ENCODE measurements at places on chromosomes 3 and 15. TPM values are rescaled to one million over a fixed set of nuclear protein-coding genes. Genes with fewer than 3 reads are reported as not detected.

DNA sequence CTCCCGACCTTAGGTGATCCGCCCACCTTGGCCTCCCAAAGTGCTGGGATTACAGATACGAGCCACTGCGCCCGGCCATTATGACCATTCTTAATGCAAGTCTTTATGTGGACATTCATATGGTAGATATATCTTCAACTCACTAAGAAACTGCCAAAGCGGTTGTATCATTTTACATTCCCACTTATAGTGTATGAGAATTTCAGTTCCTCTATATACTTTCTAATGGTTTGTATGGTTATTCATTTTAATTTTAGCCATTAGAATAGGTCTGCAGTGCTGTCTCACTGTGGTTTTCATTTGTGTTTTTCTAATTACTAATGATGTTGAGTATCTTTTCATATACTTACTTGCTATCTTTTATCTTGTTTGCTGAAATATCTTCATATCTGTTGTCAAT is 32.5 kb downstream of the TCF12 start:
- no peak for DNase-seq

GRCh38 chr3:119211193-119211592 is 29.5 kb downstream of the B4GALT4 start:
- DNase-seq, result no peak

DNA sequence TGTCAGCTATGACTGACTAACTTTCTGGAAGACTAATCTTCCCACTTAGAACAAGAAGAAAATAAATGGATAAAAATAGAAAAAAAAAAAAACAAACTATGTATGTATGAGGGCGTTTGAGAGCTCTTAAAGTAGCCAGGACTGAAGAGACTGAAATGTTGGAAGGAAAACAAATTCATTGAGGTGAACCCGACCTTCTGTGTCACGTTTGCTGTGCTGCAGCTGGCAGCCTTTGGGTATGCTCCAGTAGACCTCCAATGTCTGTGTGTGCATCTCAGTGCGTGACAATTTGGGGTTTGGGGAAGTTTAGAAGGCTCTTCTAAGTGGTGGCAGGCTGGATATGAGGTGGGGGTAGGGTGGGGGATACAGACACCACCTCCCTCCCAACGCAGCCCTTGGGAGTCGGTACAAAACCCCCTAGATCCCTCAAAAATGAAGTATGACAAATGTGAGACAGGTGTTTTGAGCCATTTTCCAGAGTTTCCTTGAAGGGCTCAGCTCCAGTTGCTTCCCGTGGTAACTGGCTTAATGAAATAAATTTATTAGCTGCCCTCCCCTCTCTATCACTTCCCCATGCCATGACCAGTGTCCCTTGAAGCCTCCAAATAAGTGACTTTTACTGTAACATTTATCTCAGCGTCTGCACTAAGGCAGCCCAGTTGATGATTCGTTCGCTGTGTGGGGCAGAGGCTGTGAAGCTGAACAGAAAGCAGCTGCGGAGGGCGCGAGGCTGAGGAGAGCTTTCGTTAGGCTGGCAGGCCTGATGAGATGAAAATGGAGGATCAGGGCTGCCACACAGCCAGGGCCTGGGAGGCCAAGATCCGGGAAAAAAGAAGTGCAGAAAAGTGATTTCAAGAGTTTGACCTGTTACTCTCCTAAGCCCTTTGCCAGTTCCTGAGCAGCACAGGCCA is 34.9 kb upstream of the GABRB3 start:
- no peak for DNase-seq

DNA sequence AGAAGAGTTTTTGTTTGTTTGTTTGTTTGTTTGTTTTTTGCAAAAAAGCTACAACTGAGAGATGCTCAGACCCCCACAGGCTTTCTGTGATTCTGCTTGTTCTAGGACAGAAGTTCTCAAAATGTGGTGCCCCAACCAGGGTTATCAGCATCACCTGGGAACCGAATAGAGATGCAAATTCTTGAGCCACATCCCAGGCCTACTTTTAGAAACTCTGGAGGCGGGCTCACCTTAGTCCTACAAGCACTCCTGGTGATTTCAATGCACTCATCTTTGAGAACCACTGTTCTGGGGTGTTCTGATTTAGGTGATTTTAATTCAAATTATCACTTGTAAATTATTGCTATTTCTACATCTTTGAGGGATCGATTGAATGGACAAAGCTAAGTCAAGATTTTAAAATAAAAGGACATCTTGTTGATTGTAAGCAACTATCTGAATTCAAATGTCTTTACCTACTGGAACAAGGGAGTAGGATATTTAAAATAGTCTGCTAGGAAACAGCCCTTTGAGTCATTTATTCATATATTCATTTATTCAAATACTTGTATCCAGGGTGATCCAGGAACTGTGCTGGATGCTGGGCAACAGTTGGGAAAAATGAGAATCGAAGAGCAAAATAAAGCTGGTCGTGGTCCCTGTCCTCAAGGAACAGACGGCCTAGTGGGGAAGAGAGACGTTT is 44.7 kb upstream of the CADPS start:
- DNase-seq, result no peak

DNA sequence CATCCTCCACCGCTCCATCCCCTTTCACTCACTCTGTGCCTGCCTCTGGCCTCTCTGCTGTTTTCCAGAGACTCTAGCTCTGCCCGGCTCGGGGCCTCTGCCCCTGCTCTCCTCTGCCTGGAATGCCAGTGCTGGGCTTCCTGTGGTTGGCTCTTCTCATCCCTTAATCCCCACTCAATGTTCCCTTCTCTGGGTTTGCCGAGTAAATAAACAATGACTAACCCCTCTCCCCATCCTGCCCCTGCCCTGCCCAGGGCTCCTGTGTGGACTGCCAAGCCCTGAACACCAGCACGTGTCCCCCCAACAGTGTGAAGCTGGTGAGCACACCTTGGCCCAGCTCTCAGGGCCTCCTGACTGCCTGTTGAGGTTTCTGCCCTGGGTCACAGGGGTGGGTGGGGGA is 12.2 kb downstream of the STAB1 start:
- no peak for DNase-seq

DNA sequence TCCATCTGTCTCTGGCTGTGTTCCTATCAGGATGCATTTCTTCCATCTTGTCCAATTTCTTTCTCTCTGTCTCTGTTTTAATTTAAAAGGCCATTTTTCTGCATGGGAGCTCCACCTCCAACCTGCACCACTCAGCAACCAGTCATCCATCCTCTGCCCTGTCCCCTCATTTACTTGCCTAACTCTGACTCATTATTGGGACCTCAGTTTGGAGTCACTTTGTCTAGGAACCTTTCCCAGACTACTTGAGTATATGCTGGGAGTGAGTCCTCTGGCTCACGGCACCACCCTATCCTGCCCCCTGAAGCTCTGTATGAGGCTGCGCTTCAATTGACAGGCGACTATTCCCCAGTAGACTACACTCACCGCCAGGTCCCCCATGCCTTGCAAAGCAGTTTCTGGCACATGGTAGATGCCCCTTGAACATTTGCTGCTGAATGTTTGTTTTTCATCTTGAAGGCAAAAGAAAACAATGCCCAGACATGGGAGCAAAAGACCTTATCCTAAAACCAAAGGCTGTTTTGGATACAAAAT is 513.3 kb upstream of the CFAP20DC start:
- DNase-seq, result no peak

GRCh38 chr3:46612324-46612723 is at the start of gene FAM240A:
Gene FAM240A (plus strand): TSS chr3:46612525. CDS start chr3:46612684, 159 bp downstream.
- DNase-seq, result no peak

- no peak for DNase-seq
Observed at GRCh38 chr15:83092309-83092976, 15.0 kb upstream of the TM6SF1 start.

DNA sequence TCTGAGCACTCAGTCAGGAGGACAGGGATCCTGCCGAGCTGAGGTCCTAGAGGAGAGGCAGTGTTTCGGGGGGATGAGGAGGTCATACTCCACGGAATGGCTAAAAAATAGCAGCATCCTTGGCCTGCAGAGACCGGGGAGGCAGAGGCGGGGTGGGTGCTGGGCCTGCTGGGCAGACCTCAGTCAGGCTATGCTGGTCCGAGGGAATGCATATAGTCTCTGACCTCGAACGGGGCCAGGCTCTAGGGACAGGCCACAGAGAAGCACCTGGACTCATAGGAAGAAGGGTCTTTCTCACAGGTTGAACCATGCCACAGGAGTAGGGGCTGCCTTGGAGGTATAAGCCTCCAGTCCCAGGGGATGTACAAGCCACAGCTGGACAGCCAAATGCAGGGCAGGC is 14.0 kb upstream of the SKIC8 start:
- DNase-seq, result no peak

DNA sequence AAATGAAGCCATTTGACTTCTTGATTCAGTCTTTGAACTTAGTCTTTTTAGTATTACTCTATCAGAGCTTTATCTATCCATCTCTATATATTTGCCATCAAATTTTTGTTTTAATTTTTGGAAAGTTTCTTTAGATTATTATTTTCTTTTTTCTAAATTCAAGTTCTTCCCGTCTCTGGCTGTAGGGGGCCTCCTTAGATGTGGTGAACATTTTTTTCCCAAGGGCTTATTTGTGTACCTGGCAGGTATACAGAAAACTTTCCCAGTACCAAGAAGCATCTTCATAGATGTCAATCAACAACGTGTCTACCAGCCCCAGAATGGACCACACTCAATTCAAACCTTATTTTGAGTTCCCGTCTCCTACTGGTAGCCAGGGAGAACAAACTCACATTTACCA is 486.8 kb upstream of the CNTN4 start:
- no peak for DNase-seq

GRCh38 chr3:62574266-62574898 is 201.0 kb upstream of the FEZF2 start:
- no peak for DNase-seq

DNA sequence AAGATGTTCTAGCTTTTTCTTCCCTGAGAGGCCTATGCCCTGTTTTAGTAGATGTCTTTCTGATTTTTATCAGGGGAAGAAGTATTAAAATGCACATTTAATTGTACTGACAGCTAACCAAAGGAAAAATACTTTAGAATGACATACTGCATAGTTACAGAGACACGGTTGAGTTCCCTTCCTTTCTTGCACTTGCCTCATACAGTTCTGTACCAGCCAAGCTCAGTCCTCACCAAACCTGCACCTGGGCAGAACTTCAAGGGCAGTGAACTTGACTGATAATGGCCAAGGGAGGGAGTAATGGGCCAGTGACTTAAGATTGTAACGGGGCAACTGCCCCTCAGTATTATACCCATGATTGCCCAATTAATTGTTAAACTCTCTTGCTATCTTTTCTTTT is 34.1 kb upstream of the RASGRP1 start:
- no peak for DNase-seq

GRCh38 chr15:66429546-66429945 is 42.8 kb downstream of the MAP2K1 start:
- no peak for DNase-seq

GRCh38 chr3:184654375-184654774 is 57.5 kb downstream of the MAGEF1 start:
- no peak for DNase-seq

- DNase-seq, result no peak
Observed at GRCh38 chr3:167899093-167899492, 163.6 kb downstream of the SERPINI1 start.

DNA sequence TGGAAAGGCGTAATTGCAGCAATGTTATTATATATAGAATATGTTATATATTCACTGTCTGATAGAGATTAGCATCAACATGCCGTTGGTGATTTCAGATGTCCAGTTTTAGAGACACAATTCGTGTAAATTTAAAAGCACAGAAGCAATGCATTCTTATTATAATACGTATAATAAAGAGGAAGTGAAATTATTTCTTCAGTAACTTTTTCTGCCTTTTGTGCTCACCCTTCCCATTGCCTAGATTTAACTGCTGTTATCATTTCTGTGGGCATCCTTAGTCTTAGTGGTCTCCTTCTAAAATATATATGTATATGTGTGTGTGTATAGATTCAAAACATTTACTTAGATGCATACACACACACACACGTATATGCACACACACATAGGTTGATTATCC is 592.5 kb upstream of the GOLIM4 start:
- DNase-seq, result no peak

GRCh38 chr3:72278349-72279067 is 493.6 kb upstream of the PROK2 start:
- DNase-seq, result no peak

GRCh38 chr3:36705015-36705414 is 59.3 kb downstream of the DCLK3 start:
- DNase-seq, result no peak

GRCh38 chr15:59439576-59439975 is 1.6 kb downstream of the FAM81A start:
- no peak for DNase-seq

GRCh38 chr3:55655544-55655943 is 168.4 kb upstream of the WNT5A start:
- DNase-seq, result no peak

The DUOXA1 gene
- total RNA-seq, result 3.3 TPM

The MAP1A gene
- total RNA-seq, result 8.8 TPM

The TRPM1 gene
- not detected for total RNA-seq

The SNTN gene
- not detected for total RNA-seq

The UPK1B gene
- not detected for total RNA-seq

The CNTN4 gene
- 16.7 TPM for total RNA-seq

The SLC38A3 gene
- 2.5 TPM for total RNA-seq

The FNDC3B gene
- total RNA-seq, result 131 TPM

The TYRO3 gene
- 36.8 TPM for total RNA-seq
